Cortex of kidney (tissue), 1 donor: ENCODE measurements at places on chromosomes 7 and 10.

- no peak for DNase-seq
Measured at GRCh38 chr7:87480386-87480785, 4.9 kb upstream of the ABCB4 start.

- DNase-seq = no peak
Measured at GRCh38 chr10:122460891-122461293, 461 bp upstream of the HTRA1 start.

DNA sequence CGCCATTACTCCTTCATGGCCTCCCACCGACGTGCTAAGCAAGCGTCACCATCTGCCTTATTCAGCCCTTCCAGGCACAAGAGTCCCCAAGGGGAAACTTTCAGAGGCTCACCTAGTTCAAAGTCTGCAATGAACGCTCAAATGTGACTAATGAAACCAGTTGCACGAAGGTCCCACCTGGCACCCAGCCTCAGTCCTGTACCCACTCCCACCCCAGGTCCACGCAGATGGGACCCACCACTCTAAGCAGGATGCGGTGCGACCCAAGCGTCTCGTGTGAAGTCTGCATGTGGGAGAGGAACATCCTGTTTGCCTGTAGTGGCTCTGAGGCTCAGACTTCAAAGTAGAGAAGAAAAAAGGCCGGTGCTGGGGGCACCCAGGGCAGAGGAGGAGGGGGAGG is 40.3 kb downstream of the RGS10 start:
- DNase-seq = no peak

DNA sequence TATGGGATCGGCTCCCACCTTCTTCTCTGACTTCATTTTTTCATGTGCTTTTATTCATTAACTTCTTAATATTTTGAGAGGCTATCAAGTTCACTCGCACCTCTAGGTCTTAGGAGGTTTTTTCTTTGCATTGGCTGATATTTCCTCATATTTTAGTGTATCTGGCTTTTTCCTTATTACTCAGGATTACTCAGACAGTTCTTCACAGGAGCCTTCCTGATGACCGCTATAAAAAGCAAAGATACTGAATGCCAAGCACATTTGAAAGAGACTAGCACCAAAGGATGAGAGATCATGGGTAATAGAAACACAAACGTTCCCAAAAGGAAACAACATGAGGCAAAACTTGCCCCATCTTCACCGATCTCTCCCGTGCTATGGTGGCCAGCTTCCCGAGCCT is 409.2 kb upstream of the KLF6 start:
- no peak for DNase-seq

- DNase-seq = no peak
Measured at GRCh38 chr10:92203919-92204623, 86.8 kb downstream of the CPEB3 start.

GRCh38 chr7:151732834-151733592 is 143.9 kb downstream of the PRKAG2 start:
- DNase-seq = no peak

DNA sequence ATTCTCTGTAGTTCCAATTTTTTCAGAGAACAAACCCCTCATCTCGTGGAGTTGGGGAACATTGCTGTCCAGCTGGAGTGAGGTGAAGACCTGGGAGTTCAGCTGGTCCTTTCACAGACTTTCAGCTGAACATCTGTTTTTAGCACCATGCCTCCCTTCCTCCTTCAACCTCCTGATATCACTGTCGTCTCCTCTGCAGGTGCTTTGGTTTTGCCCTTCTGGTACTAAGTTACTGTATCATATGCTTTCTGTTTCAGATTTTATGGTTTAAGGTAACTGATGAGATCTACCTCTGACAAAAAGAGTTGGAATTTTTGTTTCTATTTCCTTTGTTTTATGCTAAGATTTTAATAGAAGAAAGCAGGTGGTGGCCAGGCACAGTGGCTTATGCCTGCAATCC is 102.9 kb downstream of the ZNF438 start:
- DNase-seq = no peak

- no peak for DNase-seq
Measured at GRCh38 chr10:114195079-114195478, 15.9 kb downstream of the TDRD1 start.

DNA sequence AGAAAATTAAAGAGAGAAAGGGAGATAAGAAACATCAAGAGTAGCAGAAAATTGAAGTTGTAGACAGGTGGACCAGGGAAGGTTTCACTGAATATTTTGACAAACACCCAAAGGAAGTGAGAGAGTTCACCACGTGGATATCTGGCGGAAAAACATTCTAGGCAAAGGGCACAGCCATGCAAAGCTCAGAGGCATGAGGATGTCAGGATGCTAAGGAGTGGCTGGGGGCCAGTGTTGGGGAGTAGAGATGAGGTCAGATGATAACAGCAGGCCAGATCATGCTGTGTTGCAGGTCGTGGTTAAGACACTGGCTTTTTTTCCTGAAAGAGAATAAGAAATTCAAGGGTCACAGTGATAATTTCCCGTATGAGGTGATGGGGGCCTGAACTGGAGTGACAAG is 181.9 kb downstream of the DGKI start:
- DNase-seq = no peak

DNA sequence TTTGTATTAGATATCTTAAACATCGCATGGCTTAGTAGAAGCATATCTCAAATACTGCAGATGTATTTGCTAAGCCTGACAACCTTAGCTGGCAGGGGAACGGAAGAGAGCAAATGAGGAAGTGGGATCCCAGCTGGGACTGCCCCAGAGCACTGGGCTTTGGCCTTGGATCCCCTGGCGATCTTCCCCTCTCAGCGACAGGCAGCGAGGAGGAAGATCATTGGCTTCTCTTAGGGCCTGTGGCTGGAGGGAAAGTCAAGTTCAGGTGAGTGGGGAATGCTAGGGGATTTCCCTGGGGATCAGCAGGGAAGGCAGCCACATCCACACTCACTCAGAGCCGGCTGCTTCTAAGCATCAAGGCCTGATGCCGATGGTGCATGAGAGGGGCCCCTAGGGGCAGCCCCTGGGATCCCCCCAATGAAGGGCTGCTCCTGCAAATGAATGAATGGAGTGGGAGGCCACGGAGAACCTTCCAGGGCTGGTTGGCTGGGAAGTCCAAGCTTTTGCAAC is 42.0 kb downstream of the LYZL2 start:
- no peak for DNase-seq

- DNase-seq = no peak
Measured at GRCh38 chr10:3935141-3935540, 150.1 kb upstream of the KLF6 start.

DNA sequence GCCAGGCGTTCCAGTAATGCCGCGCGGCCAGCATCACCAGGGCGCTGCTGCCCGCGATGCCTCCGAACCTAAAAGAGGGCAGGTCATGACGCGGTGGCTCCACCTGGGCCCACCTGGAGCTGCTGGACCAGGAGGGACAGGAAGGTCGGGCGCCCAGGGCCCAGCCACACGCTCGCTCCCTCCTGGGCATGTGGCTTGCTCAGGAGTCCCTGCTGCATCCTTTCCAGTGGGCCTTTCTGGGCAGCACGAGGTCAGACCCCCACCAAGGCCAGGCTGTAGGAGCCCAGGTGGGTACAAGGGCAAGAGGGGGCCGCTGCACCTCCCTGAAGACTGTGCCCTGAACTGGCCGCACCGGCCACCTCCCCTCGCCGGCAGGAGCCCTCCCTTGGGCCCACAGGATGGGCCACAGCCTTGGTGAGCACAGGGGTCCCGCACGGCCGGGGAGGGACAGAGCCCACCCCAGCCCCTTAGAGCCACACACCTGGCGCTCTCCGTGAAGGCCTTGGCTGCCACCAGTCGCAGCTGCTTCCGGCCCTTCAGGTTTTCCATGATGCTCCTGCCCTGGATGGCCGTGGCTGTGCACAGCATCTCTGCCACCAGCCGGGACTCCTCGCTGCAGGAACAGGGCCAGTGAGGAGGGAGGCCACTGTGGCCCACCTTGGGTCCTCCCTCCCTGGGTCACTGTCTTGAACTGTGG is 43.2 kb downstream of the CFAP46 start:
- DNase-seq = no peak

GRCh38 chr7:129136887-129137642 is 7.4 kb upstream of the TSPAN33 start:
- DNase-seq = no peak

GRCh38 chr10:29150010-29150409 is 138.9 kb upstream of the LYZL1 start:
- DNase-seq = no peak

- DNase-seq = no peak
Measured at GRCh38 chr10:94683214-94684054, at the start of gene CYP2C18. Gene CYP2C18, plus strand, starts transcription at chr10:94683729. Its CDS starts 91 bp downstream, at chr10:94683820.

DNA sequence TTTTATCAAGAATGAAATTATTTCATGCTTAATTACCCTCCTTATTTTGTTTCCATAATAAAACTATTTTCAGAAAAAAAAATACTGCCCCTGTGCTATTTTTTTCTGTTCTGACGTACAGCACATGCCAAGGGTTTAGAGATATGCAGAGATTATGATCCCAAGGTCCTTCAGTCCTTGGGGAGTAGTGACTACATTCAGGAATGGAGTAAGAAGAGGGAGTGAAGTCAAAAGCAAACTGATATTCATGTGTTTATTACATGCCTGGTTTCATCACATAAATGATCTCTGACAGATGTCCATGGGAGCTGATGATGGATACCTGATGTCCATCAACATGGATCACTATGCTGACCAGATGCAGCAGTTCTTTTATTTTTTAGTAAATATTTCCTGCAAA is 17.2 kb downstream of the AKAP9 start:
- DNase-seq = no peak

- DNase-seq = no peak
Measured at GRCh38 chr10:132776186-132776585, 9.8 kb downstream of the NKX6-2 start.

GRCh38 chr7:40544871-40545303 is 410.1 kb downstream of the SUGCT start:
- DNase-seq = no peak

DNA sequence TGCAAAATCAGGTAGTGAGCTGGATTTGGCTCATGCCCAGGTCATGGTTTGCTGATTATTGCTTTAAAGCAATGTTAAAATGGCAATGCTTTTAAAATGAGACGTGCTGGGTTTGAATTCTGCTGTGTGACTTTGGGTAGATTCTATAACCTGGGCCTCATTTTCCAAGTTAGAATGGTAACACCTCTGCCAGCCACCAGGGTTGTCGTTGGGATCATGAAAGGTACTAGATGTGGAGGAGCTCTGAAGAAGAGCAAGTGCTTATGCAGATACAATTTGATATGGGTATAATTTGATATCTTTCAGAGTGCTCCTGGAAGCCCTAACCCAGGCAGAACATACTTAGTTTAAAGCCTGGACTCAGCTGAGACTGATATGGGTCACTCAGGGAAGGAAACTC is 60.0 kb downstream of the EVX1 start:
- DNase-seq = no peak

DNA sequence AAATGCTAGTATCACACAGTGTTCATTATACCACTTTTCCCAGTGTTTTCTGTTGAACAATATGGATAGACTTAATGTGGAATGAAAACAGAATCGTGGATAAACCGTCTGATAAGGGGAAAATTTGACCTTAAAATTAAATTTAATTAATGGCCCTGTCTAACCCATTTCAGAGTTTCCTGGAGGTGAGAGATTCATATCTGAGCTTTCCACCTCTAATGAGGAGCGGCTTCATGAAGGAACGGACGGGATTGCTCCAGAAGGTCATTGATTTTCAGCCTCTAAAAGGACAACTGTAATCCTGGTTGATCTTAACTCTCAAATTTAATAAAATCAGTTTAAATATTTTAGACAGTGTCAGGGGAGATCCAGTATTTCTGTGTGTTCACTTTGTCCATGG is 874.9 kb downstream of the GRID1 start:
- DNase-seq = no peak

- no peak for DNase-seq
Measured at GRCh38 chr7:36530456-36530855, 140.8 kb downstream of the ANLN start.

- DNase-seq = no peak
Measured at GRCh38 chr10:43109671-43110249, 28.5 kb upstream of the CSGALNACT2 start.

- DNase-seq = no peak
Measured at GRCh38 chr10:133123746-133124356, 36.1 kb downstream of the ADGRA1 start.

- DNase-seq = no peak
Measured at GRCh38 chr10:84762754-84763394, 434.5 kb downstream of the CCSER2 start.

DNA sequence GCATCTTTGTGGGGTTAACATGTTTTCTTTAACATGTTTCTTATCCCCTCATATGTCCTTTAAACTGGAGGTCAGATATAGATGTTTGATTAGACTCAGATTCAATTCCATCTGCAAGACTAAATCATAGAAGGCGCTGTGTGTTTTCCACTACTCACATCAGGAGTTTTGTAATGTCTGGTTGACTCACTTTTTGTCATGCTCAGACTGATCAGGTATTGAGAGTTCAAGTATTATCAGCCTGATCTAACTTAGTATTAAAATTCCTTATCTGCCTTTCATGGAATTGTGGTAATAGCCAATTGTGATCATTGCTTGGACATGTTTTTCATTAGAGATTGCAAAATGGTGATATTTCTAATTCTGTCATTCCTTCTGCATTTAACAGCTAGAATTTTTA is 30.2 kb downstream of the ENTPD7 start:
- DNase-seq = no peak

DNA sequence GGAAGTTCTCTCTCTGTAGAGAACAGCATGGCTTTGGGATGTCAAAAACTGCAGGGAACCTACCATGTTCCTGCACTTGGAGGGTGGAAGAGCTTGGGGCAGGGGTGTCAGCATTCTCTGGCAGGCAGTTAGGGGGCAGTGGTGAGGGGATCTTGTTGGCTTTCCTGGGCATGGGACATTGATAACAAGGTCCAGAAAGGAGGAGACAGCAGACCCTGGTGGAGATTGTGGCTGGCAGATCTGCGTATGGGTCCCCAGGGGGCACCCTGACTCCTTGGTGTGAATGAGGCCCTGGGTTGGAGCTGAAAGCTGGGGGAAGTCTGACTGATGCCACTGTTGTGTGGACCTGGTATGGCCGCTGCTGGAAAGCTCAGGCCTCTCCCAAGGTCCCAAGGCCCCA is 22.9 kb upstream of the CAMK2B start:
- no peak for DNase-seq

DNA sequence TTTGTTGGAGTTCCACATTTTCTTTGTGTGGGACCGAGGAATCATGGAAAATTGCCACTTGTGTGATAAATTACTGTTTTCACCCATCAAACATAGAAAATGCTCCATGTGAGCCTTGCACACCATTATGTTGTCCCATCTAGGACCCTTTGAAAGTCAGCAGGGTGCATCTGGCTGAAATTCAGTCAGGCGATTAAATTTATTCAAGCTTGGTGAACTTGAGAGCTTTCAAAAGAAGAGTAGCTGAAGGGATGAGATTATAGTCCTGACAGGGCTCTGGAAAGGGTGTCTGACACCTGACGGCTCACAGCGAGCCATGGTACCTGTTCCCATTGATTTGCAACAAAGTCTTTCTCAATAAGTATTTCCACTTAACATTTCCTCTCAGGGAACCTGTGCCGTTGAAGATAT is 399.7 kb upstream of the ETV1 start:
- DNase-seq = no peak

DNA sequence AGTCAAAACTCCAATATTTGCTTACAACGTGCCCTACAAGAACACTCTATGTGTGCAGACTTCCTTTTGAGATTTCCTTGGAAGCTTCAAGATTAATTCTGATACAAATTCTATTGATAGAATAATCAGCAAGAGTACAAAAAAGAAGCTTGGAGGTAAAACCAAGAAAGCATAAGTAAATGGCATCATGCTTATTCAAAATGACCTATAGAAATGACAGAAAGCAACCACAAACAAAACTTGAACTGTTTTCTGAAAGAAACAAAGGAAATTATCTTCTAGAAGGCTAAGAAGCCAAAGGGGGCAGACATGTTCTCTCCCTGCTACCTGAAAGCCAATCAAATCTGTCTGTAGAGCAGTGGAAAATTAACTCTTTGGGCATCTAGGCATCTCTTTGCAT is 73.0 kb downstream of the CTNNA3 start:
- DNase-seq = no peak
